ENCODE measurements at places on chromosomes 5 and 9. TPM values are rescaled to one million over a fixed set of nuclear protein-coding genes. Genes with fewer than 3 reads are reported as not detected.
A peak's percentile ranks its signal among the peaks of the same experiment; 100 is the strongest.

DNA sequence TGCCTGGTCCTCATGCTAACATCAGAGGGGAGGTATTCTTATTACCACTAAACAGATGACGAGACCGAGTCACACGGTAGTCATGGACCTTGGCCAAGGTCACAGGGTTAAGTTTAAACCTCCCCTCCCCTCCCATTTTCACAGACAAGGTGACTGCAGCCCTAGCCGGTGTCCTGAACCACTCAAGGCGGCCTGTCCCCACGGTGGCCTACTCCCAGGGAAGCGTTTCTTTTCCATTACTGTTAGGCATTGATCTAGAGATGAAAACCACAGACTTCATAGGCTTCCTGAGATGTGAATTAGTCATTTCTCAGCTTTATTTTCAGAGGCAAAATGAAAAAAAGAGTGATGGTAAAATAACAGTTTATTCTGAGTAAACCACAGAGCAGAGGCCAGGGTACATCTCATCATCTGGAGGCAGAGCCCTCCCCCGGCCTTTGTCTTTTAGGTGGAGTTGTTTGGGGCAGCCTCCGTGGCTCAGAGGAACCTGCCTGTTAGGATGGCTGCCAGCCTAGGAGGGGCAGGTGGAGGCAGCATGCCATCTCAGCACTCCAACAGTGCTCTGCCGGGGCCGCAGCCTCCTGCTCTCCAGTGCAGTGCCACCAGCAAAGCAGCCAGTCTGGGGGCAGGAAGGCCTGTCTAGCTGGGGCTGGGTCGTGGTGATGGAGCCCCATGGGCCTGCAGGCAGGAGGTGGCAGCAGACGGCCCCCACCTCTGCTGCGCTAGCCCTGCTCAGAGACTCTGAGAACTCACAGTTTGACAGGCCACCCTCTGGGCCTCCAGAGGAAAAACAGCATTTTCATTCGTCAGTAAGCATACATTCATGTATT lies 71.2 kb downstream of the RAPGEF1 start:
- no peak overlapping the region for H3K4me3 ChIP-seq
- no peaks in the 10 kb centered on the region for H3K27me3 ChIP-seq
- H3K4me1 ChIP-seq: peaks cover 9% of the 10 kb centered on the region
- peak overlapping the region; percentile 77 for H3K27ac ChIP-seq

- DNase-seq: no peak
- H3K27ac ChIP-seq: no peak overlapping the region
- no peaks in the 10 kb centered on the region for H3K36me3 ChIP-seq
- no peaks in the 10 kb centered on the region for H3K4me1 ChIP-seq
These were observed 42.8 kb downstream of the WWC1 start for GRCh38 chr5:168334280-168334679.

GRCh38 chr5:35854248-35854647 lies 2.4 kb upstream of the IL7R start:
- peak overlapping the region; percentile 3 for H3K27ac ChIP-seq
- no peaks in the 10 kb centered on the region for H3K4me1 ChIP-seq
- H3K36me3 ChIP-seq: no peaks in the 10 kb centered on the region
- H3K4me3 ChIP-seq: no peak overlapping the region

DNA sequence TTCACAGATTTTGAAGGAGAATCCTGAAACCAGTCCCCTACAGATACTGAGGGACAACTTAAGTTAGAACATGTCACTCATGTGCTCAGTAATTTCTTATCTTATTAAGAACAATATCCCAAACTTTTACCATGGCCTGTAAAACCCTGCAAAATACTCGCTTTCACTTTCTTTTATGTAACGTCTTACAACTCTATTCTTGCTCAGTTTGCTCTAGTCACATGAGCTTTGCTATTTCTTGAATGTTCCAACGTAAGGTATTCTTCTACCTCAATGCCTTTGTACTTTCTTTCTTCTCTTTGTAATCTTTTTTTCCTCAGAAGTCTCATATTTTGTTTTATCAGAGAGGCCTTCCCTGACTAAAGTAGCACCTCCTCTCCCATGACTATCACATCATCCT lies 14.1 kb downstream of the TMEM38B start:
- H3K36me3 ChIP-seq: no peaks in the 10 kb centered on the region
- H3K4me1 ChIP-seq: no peaks in the 10 kb centered on the region
- H3K27me3 ChIP-seq: no peaks in the 10 kb centered on the region
- H3K4me3 ChIP-seq: no peak overlapping the region
- H3K27ac ChIP-seq: no peak overlapping the region

Gene IPO11
- 33.1 TPM for total RNA-seq

DNA sequence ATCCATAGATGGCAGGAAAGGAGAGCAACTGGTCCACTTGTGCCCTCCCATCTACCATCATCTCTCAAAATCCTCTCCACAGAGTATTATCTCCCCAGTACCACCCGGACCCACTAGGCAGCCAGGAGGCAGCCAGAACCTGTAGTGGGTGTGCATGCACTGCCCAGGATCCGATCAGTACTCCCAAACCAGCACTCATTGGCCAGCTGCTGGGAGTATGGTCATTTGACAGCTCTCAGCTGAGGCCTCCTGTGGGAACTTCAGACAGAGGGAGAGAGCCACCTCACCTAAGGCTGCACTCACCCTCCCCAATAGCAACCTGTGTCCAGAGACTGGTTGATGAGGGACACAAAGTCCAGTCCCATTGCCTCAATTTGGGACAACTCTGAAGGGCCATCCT lies 286.0 kb downstream of the TRIM36 start:
- DNase-seq: no peak
- no peak overlapping the region for H3K4me3 ChIP-seq
- H3K36me3 ChIP-seq: no peaks in the 10 kb centered on the region
- H3K27me3 ChIP-seq: no peaks in the 10 kb centered on the region
- no peaks in the 10 kb centered on the region for H3K4me1 ChIP-seq
- H3K27ac ChIP-seq: no peak overlapping the region

Gene ADAMTS6
- total RNA-seq: 6.0 TPM

Gene EIF4EBP3
- 18.0 TPM for total RNA-seq

DNA sequence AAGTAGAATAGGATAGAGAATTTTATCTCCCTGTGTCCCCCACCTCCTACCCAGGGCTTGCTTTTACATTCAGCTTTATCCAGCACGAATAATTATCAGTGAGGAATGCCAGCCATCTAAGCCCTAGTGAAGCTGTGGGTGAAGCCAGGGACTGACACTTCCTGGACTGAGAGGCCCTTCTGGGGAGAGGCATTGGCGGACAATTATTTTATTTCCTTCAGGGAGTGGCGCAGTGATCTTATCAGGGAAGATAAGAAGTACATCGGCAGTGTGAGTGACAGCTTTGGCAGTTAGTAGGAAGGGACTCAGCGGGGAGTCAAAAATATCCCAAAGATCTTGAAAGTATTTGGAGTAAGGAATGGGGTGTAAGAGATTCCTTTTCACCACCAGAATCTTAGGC lies 34.9 kb upstream of the RPS23 start:
- no peak overlapping the region for H3K4me3 ChIP-seq
- no peaks in the 10 kb centered on the region for H3K4me1 ChIP-seq
- no peak overlapping the region for H3K27ac ChIP-seq
- H3K27me3 ChIP-seq: no peaks in the 10 kb centered on the region

GRCh38 chr5:158676642-158677469 lies 422.9 kb downstream of the EBF1 start:
- H3K36me3 ChIP-seq: no peaks in the 10 kb centered on the region
- H3K27me3 ChIP-seq: no peaks in the 10 kb centered on the region
- H3K27ac ChIP-seq: no peak overlapping the region
- H3K4me1 ChIP-seq: no peaks in the 10 kb centered on the region
- H3K4me3 ChIP-seq: no peak overlapping the region

DNA sequence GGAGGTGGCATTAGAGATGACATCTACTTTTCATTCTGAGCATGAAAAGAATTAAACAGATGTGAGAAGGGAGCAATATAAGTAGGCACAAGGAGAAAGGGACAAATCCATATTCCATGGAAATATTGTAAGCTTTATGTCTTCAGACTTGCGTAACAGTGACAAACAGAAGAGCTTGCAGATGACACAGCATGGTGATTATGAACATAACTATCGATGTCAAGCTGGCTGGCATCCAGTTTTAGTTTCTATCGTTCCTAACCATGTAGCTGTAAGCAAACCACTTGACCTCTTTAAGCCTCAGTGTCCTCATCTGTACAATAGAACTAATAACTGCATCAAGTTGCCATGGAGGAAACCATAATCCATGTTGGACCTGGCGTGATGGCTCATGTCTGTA lies 246.7 kb upstream of the ADRA1B start:
- no peak for DNase-seq

Gene ANKRD55
- total RNA-seq: 0.32 TPM

DNA sequence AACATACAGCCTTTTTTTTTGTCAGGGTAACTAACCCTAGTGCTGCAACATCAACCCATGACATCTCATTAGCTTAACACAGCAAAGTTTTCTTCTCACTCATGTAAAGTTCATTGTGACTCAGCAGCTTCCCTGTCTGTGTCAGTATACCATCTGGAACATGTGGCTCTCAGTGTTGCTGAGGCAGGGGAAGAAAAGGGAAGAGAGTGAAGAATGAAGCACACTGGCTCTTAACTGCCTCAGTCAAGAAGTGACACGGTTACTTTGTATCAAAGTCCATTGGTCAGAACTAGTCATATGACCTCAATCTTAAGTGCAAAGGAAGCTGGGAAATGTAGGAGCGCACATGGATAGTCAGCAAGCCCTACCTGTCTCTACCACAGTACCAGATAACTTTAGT lies 185.0 kb upstream of the ELL2 start:
- H3K4me3 ChIP-seq: no peak overlapping the region
- H3K36me3 ChIP-seq: no peaks in the 10 kb centered on the region
- H3K4me1 ChIP-seq: no peaks in the 10 kb centered on the region
- H3K27ac ChIP-seq: no peak overlapping the region
- no peak for DNase-seq

Gene EMB
- total RNA-seq: 9.2 TPM

DNA sequence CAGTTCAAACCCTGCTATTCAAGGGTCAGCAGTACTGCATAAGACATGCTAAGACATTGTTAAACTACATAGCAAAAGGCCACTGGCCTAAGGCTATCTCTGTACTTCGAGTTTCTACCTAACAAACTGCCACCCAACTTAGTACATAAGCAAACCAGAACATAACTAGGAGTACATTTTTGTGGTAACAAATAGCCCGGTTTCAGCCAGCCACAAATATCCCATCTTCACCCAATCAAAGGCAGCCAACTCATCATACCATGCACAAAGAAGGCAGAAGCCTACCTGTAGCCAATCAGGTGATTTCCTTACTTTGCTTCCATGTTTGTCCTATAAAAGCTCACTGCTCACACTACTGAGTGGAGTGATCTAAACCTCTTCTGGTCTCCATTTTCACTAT lies 201.4 kb downstream of the SMARCA2 start:
- H3K4me3 ChIP-seq: no peak overlapping the region
- H3K27me3 ChIP-seq: no peaks in the 10 kb centered on the region
- no peaks in the 10 kb centered on the region for H3K4me1 ChIP-seq
- DNase-seq: peak; percentile 27
- H3K36me3 ChIP-seq: no peaks in the 10 kb centered on the region

Data from breast epithelium (tissue), 4 donors.